ENCODE measurements at places on chromosomes 4 and X.

DNA sequence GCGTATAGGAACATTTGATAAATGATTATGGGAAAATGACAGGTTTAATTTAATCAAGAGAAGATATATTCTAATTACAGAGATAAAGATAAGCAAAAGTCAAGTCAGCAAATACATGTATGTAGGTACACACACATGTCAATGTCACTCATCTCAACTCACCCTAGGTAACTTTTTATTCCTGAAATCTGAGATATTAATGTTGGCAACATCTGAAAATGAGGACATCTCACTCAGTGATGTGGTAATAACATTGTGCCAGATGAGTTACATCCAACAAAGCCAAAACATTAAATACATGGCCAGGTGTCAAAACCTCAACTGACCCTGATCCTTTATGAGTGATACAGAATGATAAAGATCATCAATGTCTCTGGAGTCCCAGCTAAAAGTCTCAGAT is 363.3 kb upstream of the F9 start:
- no peak for DNase-seq

GRCh38 chrX:131801911-131802310 is 221.2 kb upstream of the STK26 start:
- no peak for DNase-seq

DNA sequence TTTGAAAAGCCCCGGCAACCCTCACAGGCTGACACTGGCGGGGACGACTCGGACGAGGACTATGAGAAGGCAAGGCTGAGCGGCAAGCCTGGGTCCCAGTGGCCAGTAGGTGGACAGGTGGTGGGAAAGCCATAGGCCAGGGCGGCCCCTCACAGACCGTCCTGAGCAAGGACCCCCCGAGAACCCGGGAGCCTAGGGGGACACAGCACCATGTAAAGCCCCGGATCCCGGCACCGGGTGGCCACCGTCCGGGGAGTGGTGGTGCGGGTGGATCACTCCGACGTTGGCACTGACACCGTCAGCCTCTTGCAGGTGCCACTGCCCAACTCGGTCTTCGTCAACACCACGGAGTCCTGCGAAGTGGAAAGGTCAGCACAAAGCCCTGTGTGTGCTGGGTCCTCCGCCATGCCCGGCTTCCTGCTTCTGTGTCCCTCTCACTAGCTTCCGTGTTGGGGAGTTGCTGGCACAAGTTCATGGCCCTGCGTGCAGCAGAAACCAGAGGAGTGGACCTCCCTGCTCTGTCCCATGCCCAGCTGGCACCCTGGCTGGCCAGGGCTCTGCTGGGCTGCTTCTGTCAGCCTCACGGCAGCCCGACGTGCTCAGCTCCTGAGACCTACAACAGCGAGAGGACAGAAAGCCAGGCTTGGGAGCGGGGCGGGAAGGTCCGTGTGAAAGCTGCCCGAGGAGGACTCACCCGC is 11.9 kb upstream of the ADD1 start:
- DNase-seq, result no peak

DNA sequence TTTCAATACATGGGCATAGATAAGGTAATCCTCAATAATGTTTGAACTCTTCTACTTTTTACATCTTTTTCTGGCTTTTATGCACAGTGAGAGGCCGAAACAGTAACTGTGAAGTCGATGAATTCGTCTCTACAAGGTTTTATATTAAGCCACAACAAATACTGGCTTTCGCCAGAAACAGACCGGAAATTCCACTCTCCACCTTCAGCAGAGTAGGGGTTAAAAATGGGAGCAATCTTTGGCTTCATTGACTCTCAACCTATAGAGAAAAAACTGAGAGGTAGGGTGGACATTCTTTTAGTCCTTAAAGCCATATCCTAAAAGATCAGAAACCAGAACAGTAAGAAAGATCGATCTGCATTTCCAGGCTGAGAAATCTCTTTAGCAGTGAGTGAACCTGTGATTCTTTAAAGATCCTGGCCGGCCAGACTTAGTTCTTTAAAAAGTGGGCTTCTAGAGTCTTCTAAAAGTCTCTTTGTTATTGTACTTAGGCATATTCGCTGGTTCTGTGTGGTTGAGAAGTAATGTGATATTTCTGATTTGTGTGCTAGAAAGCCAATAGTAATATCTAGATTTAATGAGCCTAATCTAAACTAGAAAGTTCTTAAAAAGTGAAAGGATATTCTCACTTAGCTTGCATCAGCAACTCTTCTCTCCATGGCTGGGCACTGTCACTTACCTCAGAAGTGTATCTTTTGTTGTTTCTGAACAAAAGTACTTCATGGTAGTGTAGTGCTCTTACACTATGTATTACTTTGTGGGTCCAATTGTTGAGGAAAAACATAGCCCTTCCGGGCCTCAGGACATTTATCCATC is 2.0 kb downstream of the HSPA4L start:
- no peak for DNase-seq

- DNase-seq, result no peak
These were observed 84.5 kb downstream of the AREG start for GRCh38 chr4:74529284-74530041.

DNA sequence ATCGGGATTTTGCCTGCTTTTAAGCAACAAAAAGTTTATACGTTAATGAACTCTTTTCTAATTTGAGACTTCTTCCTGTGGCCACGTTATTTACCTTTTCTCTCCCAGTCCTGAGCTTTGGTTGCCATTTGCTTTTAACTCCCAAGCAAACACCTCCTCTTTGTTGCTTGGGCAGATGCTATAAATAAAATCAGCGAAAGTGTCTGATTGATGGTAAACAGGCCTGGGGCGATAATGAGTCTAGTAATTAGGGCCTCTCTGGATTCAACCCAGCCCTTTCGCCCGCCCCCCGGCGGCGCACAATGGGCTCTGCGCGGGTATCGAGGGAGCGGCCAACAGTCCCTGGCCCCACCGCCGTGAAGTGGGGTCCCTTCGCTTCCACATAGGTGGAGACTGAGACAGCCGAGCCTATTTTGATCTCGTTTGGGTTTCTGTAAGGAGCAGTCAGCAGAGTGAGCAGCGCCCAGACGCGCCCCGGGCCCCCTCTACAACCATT is 790 bp downstream of the CLGN start:
- DNase-seq, result no peak

GRCh38 chrX:8306291-8306925 is 135.3 kb upstream of the VCX2 start:
- DNase-seq, result no peak

DNA sequence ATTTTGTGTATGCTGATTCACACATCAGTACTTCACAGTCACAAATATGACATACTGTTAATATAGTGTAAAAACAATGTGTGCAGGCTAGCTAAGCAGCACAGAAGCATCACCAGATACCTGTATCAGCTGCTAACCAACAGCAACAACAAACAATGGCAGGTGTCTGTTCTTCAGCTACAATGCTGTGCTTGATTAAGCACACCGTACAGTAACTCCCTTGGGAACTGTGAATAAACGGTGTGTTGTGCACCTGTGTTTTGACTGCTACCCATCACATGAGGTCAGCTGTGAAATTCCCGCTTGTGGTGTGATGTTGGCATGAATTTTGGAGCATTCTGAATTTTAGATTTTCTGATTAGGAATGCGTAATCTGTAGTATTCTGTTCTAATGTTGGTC is 379.7 kb upstream of the FAT1 start:
- DNase-seq, result no peak

DNA sequence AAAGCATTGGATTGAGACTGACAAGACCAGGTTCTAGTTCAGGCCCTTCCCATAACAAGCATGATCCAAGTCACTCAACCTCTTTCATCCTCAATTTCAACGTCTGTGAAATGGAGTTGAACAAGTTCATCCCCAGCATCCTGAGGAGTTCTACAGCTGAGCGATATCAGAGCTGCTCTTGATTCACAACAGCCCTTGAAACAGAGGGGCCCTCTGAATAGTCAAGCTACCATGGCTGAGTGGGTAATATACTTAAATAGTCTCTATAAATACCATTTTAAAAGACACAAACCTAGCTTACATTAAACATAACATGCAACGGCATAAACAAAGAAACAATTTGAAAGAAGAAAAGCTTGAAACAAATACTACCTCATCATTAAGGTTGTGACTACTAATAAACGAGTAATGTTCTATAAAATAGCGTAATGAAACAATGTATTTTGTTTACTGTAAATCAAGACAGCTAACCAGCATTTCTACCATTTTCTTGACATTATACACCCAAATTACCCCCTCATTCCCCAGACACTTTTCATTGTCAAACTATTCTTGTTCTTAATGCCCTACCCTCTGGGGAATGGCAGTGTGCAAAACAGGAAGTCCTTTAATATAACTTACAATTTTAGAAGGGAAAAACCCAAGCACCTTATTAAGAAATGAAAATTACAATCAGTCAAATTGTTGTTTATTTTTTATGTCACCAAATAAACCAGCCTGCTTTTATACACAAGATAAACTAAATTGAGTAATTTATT is 202.3 kb downstream of the PARM1 start:
- DNase-seq, result no peak

DNA sequence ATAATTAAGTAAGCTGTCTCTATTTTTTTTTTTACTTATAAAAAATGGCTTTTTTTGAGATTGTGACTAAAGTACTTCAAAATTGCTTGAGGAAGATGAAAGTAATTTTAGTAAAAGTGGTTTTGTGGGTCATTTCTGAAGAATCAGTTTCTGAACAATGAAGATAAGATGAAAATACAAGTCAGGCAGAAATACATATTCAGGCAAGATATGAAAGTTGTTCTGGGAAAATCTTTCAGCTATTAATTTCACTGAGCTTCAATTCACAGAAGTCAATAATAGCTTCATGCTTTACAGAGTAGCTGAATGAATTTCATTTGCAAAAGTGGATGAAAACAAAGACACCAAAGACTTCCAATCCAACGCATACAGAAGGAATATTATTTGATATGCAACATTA is 305.2 kb upstream of the ARSJ start:
- DNase-seq, result no peak

DNA sequence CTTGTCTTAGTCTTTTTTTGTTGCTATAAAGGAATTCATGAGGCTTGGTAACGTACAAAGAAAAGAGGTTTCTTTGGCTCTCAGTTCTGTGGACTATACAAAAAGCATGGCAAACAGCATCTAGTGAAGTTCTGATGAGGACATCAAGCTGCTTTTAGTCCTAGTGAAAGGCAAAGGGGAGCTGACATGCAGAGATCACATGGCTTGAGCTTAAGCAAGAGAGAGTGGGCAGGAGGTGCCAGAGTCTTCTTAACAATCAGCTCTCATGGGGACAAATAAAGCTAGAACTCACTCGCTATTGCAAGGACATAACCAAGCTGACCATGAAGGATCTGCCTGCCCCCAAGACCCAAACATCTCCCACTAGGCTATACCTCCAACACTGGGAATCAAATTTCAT is 1063.1 kb downstream of the PCDH7 start:
- DNase-seq, result no peak

DNA sequence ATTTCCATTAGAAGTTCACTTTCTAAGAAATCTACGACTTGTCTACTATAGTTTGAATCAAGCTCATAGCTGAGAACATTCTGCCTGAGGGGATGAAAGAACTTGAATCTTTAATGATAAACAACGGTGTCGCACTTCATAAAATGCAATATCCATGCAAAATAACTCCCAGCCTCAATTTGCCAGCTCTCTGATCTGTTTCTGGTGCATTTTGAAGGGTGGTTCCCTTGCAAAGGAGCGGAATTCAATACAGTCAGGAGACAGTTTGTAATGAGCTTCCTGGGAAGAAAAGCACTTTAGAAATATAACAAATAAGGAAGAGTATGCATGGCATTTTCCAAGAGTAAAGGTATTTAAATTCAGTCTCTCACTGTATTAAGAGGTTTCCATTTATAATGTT is 80.0 kb downstream of the PCYT1B start:
- DNase-seq, result no peak

- DNase-seq, result no peak
These were observed 372.6 kb upstream of the CTSO start for GRCh38 chr4:156326246-156326645.

- no peak for DNase-seq
These were observed 50.8 kb upstream of the GAB1 start for GRCh38 chr4:143285696-143286437.

DNA sequence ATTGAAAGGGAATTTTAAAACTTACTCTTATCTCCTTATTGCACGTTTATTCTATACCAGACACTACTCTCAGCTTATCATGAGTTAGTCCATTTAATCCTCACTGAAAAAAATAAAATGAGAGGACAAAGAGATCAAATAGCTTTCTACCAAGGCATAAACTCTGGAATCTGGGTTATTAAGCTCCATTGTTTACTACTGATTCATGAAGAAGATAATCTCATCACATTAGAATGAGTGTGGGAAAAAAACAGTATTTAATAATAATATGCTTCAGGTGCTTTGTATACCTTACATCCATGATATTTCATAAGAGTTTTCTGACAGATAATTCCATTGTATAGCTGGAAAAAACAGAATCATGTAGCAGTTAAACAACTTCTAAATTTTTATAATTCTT is 1092.6 kb downstream of the TECRL start:
- no peak for DNase-seq

- peak; percentile 25 for DNase-seq
These were observed 940 bp upstream of the NSD2 start for GRCh38 chr4:1870328-1870577.

DNA sequence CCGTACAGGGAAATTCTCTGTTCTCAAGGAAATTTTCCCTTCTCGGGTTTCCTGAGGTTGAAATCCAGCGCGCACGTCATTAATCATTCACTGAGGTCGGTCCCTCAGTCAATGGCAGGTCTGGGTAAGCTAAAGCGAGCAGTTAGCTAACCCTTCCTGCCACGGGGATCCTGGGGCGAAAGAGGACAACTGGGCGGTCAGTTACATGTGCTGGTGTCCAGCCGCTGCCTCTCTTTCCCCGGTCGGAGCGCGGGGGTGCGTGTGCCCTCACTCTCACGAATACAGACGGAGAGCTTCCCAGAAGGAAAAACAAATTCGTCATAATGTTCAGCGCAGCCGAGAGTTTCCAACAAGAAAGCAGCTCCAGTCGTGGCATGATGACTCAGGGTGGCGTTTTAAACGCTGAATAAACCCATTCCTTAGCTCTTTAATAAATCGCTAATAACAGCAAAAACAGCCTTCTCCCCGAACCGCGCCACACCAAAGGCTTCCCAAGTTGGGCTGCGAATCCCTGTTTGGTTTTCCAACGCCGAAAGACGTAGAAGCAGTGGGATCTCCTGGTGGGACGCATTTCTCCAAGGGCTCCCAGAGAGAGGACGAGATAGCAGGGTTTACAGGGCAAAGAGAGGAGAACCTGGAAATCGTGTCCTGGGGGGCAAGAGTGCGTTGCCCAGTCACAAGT is 752 bp upstream of the FGF5 start:
- no peak for DNase-seq

DNA sequence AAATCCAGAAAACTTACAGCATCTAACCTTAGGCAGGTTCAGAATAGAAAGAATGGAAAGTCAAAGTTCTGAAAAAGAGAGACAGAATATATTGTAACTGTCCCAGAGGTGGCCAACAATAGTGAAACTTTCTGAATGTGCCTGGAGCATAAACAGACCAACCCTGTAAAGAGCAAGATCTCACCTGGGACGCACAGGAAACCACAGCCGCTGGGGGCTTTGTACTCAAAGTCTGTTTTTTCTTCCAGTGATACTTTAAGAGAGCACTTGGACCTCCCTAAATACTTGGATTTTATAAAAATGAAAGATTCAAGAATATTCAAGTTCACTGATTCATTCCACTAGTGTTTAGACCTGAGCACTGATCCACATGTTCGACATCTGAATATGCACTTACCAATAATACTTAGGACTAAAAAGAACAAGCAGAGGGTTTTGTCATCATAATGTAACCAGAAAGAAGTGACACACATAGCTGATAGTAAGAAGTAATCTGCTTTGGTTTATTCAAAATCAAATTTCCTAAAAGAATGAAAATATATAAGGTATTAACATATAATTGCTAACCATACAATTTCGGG is 35.3 kb downstream of the ARAP2 start:
- DNase-seq, result no peak

GRCh38 chrX:26411045-26411444 is 195.1 kb downstream of the MAGEB5 start:
- DNase-seq, result no peak
